BJ (cell line): ENCODE measurements at places on chromosomes 5 and 9.

GRCh38 chr9:71607461-71607881 lies 160.8 kb downstream of the CEMIP2 start:
- no peak for DNase-seq

GRCh38 chr5:140632366-140633020 lies 482 bp downstream of the CD14 start:
- DNase-seq: no peak

DNA sequence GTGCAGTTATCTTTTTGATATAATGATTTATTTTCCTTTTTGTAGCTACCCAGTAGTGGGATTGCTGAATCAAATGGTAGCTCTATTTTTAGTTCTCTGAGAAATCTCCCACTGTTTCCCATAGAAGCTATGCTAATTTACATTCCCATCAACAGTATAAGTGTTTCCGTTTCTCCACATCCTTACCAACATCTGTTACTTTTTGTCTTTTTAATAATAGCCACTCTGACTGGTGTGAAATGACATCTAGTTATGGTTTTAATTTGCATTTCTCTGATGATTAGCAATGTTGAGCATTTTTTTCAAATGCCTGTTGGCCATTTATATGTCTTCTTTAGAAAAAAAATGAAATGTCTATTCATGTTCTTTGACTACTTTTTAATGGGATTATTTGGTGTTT lies 94.7 kb downstream of the SERINC5 start:
- no peak for DNase-seq

- DNase-seq: no peak
Measured at GRCh38 chr9:14906000-14906399, 4.2 kb downstream of the FREM1 start.

DNA sequence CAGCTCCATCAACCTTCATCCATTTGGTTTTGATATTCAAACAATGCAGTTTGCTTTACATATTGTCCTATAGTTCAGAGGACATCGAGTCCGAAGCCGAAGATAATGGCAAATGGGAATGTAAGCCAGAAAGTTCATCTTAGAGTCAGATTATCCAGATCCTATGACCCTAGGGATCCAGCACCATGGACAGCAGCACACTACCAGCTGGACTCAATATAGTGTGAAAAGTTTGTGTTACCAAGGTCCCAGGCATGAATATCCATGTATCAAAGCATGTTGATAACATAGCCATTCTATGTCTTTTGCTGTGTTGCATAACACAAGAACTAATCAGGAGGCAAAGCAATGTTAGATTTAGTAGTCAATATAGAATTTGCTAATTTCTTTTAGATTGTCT lies 46.3 kb downstream of the FSTL4 start:
- DNase-seq: no peak

DNA sequence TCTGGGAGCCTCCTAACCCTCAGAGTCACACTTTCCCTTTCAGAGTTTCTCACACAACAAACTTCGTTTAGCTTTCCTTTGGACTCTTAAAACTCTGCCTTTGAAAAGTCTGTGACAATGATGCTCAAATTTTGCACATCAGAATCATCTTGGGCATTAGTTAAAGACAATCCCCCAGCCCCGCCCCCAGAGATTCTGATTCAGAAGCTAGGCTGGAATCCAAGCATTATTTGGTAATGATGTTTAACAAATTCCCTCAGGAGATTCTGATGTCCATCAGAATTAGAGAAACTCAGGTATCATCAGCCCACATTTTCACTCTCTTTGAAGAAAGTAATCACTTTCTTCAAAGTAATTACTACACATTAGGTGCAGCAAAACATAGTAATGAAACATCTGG lies 9.6 kb upstream of the PLPP1 start:
- DNase-seq: no peak

DNA sequence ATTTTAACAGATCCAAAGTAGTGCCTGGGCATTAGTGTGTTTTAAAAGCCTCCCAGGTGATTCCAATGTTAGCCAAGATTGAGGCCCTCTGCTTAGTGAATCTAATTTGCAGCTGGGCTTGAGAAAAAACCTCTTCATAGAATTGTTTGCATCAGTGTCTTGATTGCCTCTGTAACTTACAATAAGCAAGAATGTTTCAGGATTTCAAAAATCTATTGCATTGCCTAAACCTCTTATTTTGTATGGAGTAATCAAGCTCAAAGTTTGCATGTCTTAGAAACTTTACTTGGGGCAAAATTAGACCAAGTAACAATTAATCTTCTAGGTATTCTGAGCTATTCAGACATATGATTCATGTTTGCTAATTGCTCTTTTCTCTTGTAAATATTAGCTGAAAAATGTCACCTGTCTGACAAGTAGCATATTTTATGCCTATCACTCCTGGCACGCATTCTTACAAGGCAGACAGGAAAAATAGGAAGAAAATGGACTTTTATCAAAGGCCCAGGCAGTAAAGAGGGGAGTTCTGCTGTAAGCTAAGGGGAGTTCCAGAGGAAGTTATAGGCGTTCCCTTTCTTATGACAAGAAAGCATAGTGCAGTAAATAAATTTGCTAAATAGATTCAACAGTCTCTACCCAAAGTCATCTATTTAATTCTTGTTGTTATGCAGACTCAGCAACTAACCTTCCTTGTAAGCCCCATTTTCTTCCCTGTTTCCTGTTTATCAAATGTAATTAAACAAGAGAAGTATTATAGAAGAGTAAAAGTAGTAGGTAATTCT lies 21.0 kb downstream of the PDCD1LG2 start:
- DNase-seq: no peak

DNA sequence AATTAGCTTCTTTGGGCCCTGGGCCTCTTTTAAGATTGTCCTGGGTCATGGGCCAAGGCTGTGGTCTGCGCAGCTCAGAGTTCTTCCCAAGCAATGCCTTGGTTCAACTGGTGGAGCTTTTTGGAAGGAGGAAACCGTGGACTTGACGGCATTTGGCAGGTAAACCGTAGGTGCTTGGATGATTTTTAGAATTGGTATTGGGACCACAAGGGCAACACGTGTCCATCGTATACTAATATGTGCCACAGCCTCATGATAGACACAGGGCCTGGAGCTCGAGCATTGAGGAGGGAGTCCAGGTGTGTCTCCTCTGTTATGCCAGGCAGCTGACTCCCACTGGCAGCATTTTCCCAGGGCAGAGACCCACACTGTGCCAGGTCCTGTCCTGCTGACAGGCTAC lies 120.9 kb upstream of the PITX1 start:
- DNase-seq: no peak

DNA sequence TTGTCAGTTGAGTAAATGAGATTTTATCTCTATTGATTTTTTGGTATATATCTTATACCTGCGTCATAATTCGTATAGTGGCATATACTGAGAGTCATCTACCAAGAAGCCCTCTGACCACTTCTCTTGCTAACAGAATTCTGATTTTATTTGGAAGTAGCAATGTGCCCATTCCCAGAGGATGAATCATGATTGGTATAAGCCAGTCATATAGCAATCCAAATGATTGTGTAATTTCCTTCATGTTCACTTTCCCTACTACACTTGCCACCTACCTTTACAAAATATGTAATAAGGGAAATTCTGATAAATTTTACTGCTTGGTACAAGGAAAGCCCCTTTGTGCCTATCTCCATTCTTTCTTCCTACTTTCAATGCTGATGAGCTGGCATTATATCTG lies 16.1 kb upstream of the ZNF462 start:
- DNase-seq: no peak
